ENCODE measurements at places on chromosomes 3 and 15.

DNA sequence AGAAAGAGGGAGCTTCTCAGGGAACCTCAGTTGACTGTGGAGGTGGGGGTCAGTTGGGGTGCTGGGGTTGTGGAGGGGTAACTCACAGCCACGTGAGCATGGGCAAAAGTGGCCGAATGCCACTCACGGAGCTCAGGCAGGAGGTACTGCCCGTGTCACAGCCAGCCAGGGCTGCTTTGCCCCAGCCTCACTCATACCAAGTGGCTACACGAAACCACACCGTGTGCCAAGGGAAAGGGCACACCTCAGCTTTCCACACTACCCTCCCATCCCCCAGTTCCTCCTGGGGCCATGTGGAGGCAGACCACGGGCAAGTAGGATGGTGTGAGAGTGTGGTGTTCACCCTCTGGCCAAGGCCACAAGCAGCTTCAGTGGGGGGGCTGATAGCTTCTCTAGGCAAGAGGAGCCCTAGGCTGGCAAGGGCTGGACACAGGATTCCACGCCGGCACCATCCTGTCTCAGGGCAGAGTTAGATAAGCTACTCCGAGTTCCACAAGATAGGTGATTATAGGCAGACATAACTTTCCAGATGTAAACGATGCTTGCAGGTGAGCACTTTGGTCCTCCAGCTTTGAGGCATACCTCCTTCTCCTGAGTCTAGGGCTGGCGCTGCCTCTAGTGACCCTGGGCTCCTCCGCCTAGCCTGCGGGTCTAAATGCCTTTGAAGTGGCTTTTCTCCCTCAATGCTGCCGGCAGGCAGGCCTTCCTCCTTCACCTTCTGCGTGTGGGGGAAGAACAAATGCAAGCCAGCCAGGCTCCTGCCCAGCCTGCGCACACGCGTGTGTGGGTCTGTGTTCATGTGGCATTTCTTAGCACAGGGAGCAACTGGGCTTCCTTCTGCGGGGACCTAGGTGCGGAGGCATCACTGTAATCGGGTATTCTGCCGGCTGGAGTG is 25.0 kb downstream of the RGMA start:
- no peak for DNase-seq

- DNase-seq: no peak
Observed at GRCh38 chr15:75168374-75168773, 33.3 kb upstream of the C15orf39 start.

- no peak for DNase-seq
Observed at GRCh38 chr3:62277986-62278385, 95.4 kb downstream of the FEZF2 start.

DNA sequence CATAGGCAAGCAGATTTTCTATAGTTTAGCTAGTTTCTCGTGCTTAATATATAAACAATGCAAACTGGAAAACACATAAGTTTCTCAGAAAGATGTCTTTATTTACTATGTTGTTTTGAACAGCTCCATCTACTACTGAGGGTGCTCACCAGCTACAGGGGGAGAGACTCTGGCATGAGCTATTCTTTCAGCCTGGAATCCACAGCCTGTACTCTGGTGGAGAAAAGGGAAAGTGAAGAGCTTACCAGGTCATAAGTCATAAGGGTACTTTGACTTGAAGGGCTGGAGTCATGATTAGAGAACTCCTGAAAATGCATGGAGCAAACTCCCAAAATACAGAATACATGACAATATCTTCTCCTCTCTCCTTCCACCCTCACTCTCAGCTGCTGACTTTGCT is 4.4 kb upstream of the AVEN start:
- no peak for DNase-seq

DNA sequence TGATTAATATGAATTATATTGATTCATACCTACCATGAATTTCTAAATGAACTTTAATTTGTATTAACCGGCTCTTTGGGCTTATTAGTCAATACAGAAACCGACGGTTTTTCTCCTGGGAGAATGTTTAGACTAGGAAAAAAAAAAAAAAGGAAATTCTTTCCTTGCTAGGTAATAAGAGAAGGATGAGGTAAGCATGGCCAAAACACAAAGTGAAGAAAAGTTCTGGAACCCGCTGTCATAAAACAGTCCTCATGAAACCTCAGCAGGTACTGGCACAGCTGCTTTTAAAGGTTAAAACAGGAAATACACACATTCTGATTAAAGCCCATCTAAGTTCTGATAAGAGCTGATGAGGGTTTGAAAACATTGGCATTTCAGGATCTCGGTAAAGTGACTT is 30.8 kb upstream of the PSTPIP1 start:
- DNase-seq: no peak

Data from activated naive CD4-positive, alpha-beta T cell (primary cell).